ENCODE measurements at places on chromosomes 2 and 18. TPM values are rescaled to one million over a fixed set of nuclear protein-coding genes. Genes with fewer than 3 reads are reported as not detected.

Gene RAX
- 0.52 TPM for total RNA-seq

Gene STARD6
- not detected for total RNA-seq

Gene PLA2R1
- total RNA-seq: 2.2 TPM

DNA sequence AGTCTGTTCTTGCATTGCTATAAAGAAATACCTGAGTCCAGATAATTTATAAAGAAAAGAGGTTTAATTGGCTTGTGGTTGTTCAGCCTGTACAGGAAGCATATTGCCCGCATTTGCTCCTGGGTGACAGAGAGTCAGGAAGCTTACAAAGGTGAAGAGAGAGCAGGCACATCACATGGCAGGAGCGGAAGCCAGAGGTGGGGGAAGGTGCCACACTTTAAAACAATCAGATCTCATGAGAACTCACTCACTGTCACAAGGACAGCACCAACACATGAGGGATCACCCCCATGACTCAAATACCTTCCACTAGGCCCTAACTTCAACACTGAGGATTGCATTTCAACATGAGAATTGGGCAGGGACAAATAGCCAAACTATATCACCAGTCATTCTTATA is 124.8 kb upstream of the COL5A2 start:
- H3K27ac ChIP-seq: no peak overlapping the region
- no peak overlapping the region for H3K4me3 ChIP-seq
- no peaks in the 10 kb centered on the region for H3K36me3 ChIP-seq

- no peaks in the 10 kb centered on the region for H3K36me3 ChIP-seq
- peaks cover 19% of the 10 kb centered on the region for H3K4me1 ChIP-seq
- H3K27ac ChIP-seq: peak overlapping the region; percentile 96
- no peaks in the 10 kb centered on the region for H3K27me3 ChIP-seq
- peak overlapping the region; percentile 64 for H3K4me3 ChIP-seq
Measured at GRCh38 chr2:70141212-70141901, 49.5 kb downstream of the C2orf42 start.

DNA sequence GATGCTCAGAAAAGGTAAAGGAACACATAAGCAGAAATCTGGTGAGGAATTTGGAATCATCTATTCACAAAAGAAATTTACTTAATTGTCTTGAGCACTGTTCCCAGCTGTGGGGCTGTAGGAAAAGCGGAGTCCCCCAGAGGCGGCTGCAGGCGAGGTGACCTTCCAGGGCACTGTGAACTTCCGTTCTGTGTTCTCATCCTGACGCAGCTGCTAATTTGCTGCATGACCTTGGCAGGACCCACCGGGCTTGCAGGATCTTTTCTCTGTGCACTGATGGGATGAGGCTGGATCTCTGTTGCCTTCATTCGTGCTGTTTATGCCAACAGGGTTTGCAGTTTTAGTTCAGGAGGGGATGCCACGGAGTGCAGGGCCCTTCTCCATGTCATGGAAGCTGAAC is 301.9 kb upstream of the MYT1L start:
- H3K4me3 ChIP-seq: no peak overlapping the region
- no peaks in the 10 kb centered on the region for H3K4me1 ChIP-seq
- H3K27ac ChIP-seq: no peak overlapping the region

All from H1 (cell line).